ENCODE measurements at places on chromosomes 5 and 9.

DNA sequence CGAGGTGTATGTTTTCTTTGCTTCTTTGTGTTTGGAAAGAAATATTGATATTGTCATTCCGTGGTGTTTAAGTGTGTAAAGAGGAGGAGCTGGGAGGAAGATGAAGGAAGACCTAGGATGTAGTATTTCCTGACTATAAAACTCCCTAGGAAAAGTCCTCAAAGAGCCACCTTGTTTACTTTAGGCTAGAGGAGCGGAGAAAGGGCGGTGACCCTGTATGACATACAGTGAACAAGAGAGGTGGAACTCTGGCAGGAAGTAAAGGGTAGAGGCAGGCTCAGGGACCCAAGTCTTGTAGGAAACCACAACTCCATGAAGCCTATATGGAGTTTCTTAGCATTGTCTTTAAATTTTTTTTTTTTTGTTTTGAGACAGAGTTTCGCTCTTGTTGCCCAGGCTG, 303.9 kb downstream of the DOCK8 start:
- no peak for DNase-seq

GRCh38 chr5:132205385-132206125, 22.1 kb downstream of the P4HA2 start:
- no peak for DNase-seq

- no peak for DNase-seq
Observed at GRCh38 chr5:84724683-84725082, 340.0 kb upstream of the EDIL3 start.

DNA sequence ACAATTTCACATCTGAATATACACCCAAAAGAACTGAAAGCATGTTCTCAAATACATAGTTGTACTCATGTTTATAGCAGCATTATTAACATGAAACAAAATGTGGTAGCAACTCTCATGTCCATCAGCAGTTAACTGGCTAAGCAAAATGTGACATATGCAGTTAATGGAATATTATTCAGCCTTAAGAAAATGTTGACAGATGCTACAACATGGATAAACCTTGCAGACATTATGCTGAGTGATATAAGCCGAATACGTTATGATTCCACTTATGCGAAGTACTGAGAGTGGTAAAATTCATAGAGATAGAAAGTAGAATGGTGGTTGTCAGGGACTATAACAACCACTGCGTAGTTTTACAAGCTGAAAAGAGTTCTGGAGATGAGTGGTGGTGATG, 1469.0 kb upstream of the ACO1 start:
- DNase-seq: no peak

DNA sequence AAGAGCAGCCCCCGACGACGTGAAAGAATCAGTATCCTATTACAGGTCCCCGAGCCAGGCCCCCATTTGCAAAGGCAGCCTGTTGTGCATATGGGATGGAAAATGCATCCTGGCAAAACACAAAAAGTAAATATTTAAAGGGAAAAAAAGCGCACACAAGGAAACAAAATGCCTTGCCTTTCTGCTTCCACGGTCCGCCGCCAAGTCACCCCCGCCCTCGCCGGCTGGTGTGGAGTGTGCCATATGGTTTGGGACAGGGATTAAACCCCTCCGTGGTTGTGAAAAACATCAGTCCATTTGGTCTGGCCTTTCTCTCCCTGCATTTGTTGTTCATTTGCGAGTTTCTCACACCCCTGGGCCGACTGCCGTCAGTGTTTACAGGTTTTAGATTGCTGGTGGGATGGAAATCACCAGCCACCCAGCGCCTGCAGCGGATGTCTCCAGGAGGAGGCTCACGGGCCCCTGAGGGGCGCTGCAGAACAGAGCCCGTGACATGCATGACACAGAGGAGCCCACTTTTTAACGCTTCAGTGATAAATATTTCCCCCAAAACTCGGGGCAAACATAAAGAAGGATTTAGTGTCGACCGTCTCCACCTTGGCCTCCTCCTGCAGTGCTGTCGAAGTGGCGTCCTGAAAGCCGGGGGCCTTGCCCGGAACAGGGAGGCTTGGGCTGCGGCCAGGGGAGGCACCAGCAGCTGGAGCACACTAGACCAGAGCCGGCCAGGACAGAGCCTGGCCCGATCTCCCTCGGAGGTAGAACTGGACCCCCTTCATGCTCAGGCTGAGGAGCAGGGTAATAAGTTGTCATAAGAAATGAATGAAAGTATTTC, 161.5 kb downstream of the HSD17B3 start:
- no peak for DNase-seq

GRCh38 chr5:56732121-56732520, 83.2 kb upstream of the MAP3K1 start:
- DNase-seq: no peak

GRCh38 chr9:92618633-92619225, 51.2 kb downstream of the IPPK start:
- no peak for DNase-seq

GRCh38 chr9:2192356-2192979, 177.3 kb downstream of the SMARCA2 start:
- no peak for DNase-seq

DNA sequence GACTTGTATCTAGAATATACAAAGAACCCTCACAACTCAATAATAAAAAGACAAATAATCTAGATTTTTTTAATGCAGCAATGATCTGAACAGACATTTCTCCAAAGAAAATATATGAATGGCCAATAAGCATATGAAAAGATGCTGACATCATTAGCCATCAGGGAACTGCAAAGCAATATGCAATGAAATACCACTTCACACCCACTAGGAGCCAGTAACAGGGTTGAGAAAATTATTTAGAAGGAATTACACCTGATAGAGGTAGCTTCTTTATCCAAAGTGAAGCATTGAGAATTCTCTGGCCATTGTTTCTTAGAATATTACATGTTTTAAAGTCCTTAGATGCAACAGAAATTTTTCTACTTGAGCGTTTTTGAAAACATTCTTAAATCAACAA, 316.9 kb downstream of the KCNN2 start:
- no peak for DNase-seq

DNA sequence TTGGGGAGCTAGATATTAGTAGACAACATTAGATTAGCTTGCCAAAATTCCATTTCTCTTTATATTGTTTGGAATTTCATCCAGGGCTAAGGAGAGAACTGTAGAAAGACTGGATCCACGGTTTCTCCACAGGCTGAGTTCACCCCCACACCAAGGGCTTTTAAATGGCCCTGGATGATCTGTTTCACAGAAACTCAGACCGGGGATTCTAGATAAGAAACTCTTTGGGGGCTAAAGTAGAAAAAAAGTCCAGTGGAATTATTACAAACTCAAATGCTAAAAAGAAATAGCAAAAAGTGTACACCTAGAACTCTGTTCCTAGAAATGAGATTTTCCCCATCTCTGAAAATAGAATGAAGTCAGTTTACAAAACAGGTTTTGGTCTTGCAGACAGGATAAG, 80.9 kb downstream of the SUSD1 start:
- DNase-seq: no peak

DNA sequence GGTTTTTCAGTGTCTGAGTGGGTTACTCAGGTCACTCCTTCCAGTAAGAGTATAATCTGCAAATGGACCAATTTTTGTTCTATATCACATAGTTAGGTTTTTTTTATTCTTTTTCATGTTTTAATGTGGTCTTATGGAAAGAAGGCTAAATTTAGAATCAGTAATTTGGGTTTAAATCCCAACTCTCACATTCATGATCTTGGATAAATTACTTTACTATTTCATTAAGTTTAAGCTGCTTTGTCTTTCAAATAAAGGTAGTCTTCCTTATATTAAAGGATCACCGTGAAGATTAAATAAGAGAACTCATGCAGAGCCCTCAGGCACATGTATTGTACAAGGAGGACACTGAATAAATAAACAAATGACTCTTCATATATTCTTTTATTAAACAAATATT, 234.7 kb downstream of the SGCD start:
- no peak for DNase-seq

- DNase-seq: no peak
Observed at GRCh38 chr9:123099042-123099441, 65.6 kb downstream of the GPR21 start.

- no peak for DNase-seq
Observed at GRCh38 chr5:150114773-150115408, 28.5 kb upstream of the CSF1R start.

GRCh38 chr5:82863266-82863665, 213.9 kb downstream of the TMEM167A start:
- no peak for DNase-seq

- no peak for DNase-seq
Observed at GRCh38 chr9:31347082-31347617, 1037.3 kb upstream of the ACO1 start.

DNA sequence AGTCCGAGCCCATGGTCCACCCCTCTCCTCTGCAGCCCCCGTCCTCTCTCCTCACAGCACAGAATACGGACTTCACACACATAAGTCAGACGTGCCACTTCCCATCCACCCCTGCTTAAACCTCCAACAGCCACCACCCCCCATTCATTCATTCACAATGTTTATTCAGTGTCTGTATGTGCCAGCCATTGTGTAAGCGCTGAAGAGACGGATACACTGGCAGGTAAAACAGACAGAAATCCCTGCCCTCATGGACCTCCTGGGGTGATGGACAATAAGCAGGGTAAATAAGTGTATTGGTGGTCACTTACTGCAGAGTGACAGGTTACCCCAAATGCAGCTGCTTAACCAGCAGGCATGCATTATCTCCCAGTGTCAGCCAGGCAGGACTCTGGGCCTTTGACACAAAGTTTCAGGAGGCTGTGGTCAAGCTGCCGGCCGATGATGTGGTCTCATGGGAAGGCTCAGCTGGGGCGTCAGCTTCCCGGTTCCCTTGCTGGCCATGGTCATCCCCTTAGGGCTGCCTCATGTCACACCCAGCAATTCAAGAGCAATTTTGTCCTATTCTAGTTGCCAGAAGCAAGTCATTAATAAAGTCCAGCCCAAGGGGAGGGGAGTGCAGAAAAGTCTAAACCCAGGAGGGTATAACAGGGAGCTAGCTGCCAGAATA, 1.8 kb upstream of the PAXX start:
- no peak for DNase-seq

- DNase-seq: peak; percentile 41
Observed at GRCh38 chr5:65012301-65012892, 243.7 kb downstream of the CWC27 start.

DNA sequence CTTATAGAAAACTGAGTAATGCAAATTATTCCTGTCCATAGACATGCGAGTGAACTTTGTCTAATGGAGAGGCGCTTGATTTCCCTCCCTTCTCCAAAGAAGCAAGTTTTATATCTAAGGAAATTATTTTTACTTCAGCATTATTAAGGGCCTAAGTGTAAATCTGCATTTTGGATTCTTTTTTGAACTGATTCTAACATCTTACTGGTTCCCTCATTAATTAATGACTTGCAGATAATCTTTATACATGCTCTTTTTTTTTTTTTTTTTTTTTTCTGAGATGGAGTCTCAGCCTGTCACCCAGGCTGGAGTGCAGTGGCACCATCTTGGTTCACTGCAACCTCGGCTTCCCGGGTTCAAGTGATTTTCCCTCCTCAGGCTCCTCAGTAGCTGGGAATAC, 209.5 kb downstream of the TLE4 start:
- DNase-seq: no peak

DNA sequence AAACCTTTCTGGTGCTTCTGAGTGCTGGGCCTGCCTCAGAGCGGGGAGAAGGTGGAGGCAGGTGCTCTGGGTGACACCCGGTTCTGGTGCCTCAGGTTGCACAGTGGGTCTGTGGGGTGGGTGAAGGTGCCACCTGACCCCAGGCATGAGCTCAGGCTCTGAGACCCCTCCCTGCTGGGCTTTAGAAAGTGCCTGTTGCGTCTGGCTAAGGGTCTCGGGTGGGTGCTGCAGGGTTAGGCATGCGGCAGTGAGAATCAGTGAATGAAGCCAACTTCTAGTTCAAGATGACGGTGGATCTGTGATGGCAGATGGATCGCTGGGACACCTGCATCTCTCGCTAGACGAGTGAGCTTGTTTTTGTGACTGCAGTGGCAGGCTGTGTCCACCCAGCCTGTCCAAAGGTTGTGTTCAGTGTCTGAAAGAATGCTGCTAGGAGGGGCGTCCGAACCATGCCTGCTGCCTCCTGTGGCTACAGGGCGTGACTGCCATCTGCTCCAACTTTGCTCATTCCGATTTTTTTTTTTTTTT, 5.0 kb downstream of the SQSTM1 start:
- no peak for DNase-seq

DNA sequence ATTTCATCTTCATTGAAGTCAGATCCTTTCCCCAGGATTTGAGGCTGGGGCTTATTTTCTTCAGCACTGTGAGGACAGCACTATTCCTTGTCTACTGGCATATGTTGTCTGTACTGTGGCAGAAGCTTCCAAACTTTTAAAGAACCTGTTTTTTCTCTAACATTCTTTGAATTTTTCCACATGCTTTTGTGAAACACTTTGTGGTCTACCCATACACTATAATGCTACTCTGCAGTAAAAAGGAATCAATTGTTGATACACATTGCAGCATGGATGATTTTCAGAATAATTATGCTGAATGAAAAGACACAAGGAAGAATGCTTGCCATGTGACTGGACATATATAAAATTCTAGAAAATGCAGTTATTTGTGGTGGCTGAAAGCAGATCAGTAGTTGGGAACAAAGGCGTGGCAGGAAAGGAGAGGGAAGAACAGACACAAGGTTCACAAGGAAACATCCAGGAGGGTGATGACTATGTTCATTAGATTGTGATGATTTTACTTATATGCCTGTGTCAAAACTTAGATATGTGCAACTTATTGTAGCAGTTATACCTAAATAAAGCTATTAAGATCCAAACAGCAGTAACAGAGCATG, 96.8 kb downstream of the WNK2 start:
- DNase-seq: no peak

GRCh38 chr9:136840877-136841645, 1.2 kb upstream of the AJM1 start:
- DNase-seq: peak; percentile 71

DNA sequence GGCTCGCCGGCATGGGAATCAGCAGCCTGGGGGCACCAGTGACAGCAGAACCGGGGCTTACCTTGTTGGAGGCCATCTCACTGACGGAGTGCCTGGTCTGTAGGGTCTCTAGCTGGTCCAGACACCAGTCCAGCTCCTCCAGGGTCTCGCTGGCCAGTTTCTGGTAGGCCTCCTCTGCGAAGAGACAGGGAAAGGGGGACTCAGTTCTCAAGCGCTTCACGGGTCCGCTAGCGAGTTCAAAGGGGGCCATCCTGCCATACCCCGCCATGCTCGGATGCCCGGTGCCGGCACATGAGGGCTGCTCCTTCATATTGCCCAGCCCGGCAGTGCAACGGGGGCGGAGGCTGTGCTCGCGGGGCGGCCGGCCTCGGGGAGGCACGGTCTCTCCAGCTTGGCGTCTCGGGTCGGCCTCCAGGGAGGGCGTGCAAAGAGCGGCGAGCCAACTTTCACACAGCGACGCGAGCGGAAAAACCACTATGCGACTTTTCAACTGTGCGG, 456.0 kb downstream of the RAB3C start:
- no peak for DNase-seq

DNA sequence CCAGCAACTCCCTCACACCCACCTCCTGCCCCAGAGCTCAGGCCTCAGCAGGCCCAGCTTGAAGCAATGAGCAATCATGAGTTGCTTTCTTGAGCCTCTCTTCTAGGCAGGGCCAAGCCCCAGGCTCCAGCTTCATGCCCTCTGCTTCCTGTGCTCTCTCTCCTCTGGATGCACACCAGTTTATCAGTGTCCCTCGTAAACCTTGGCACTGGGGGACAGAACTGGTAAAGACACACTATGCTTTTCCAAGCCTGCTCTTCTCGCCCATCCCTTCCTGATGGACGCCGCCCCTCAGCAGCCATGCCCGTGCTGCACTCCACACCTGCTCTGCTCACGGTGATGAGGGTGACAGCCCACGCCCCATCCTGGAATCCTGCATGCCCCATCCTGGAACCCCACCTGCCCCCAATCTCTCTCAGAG, 49.4 kb upstream of the ORM1 start:
- no peak for DNase-seq
